SHP77 (cell line): ENCODE measurements at places on chromosomes 6 and 20.
A peak's percentile ranks its signal among the peaks of the same experiment; 100 is the strongest.

GRCh38 chr20:9447182-9447581 is 67.2 kb upstream of the LAMP5 start:
- no peak for DNase-seq

DNA sequence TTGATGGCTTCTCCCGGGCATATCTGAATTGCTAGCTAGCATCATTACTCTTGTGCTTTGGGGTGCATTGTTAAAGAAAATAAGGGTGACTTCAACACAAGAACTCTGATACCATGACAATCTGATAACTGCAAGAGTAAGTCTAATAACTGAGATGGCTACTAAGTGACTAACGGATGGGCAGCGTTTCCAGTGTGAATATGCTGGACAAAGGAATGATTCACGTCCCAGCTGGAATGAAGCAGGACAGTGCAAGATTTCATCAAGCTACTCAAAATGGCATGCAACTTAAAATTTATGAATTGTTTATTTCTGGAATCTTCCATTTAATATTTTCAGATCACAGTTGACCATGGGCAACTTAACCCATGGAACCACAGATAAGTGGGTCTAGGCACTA is 31.7 kb downstream of the MOXD1 start:
- no peak for DNase-seq

DNA sequence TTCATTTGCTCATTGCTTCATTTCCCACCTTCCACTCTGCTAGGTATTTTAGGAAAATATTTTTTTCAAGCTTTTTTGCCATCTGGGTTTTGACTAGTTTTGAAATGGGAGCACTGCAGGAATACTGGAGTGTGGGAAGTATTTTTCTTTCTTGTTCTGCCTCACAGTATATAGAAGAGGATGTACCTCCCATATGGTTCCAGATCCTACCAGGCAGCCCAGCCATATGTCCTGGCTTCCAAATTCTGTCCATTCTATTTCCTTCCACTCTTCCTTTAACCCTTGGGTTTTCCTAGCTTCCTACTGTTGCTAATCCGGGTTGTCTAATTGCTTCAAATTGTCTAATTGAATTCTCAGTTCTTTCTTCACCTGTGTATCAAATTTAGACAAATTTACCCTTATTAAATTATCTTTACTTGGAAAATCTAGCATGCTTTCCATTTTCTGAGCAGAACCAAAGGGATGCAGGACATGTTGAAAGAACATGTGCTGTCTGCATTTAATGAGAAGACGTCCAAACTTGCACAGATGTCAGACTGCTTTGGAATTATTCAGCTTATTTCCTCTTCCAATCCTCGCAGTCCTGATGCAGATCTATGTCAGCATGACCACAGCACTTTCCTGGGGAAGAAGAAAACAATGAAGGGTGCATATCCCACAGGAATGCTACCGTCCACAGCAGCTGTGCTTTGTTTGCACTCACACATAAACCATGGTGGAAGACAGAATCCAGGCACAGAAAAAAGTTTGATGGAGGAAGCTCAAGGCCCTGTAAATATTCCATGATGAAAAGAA is 1273.9 kb upstream of the MAP3K7 start:
- peak; percentile 30 for DNase-seq

DNA sequence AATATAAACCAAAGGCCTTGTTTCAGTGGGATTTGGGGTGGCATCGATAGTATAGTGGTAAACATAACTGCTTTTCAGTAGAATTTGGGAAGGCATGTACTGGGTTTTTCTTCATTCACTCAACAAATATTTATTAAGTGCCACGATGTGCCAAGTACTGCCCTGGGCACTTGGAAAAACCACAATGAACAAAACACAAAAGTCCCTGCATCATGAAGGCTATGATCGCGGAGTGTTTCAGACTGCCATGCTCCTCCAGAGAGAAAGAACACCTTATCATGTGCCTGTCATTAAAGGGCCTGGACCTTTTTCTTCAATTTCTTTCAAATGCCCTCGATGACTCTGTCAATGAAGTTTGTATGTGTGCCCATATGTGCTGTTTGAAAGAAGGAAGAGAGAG is 59.2 kb upstream of the CEP85L start:
- no peak for DNase-seq

GRCh38 chr6:138291849-138292181 is 73.5 kb upstream of the PBOV1 start:
- no peak for DNase-seq

DNA sequence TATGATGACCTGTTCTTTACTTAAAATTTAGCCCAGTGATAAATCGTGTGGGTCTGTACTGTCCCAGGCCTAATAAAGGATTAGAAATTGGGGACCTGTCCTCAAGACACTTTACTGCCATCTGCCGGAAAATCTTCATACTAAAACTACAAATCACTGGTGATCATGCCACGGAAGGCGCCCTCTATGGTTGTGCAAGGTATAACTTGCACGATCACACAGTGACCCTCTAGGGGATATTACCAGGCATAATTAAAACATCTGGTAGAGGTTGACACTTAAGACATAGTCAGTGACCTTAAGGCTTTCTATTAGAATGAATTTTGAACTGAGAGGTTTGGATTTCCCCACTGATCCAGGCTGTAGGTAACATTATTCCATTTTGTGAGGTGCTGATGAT is 172.6 kb downstream of the BMP2 start:
- no peak for DNase-seq

- DNase-seq: no peak
Observed at GRCh38 chr6:168498161-168498843, 57.3 kb downstream of the SMOC2 start.

DNA sequence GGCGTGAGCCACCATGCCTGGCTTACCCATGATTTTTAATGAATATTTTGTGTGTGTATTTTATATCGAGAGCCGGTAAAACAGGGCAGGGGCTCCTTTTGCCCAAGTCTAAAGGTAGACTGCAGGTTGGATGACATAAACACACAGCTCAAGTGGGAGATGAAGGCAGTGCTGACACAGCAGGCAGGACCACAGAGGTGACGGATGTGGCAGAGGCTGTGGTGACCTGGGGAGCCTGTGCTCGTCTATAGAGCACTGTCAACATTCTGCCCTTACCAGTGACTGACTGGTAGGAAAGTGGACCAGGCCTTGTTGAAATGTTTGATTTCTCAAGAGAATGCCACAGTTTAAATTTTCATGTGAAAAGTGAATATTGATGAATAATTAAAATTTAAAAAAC is 137.5 kb downstream of the ZFP64 start:
- no peak for DNase-seq

DNA sequence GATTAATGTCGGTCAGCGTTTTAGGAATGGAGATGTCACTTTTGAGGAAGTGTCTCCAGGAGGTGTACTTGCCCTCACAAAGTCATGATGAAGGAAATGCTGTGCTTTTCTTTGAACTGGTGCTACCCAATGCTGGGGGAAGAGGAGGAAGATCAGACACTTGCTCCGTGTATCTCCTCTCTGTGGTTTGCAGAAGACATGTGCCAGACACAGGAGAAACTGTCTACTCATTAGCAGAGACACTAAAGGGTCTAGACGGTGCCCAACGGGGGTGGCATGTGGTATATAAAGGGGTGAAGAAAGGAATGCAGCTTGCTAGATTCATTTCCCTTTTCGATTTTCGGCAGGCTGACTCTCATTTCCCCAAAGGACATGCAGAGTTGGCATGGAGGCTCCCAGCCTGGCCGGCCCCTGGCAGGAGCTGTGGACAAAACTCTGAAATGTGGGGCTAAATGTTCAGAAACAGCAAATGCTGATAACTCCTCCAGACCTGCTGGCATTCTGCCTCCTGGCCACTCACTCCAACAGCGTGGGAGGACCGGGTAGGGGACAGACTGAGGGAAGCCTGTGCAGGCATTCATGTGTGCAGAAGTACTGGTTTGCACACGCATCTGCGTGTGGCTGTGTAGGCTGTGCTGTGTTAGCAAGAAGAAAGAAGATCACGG is 59.6 kb upstream of the QKI start:
- DNase-seq: no peak

- no peak for DNase-seq
Observed at GRCh38 chr6:145349950-145350510, 385.3 kb downstream of the EPM2A start.

- DNase-seq: no peak
Observed at GRCh38 chr20:34797012-34797995, 28.1 kb downstream of the NCOA6 start.

DNA sequence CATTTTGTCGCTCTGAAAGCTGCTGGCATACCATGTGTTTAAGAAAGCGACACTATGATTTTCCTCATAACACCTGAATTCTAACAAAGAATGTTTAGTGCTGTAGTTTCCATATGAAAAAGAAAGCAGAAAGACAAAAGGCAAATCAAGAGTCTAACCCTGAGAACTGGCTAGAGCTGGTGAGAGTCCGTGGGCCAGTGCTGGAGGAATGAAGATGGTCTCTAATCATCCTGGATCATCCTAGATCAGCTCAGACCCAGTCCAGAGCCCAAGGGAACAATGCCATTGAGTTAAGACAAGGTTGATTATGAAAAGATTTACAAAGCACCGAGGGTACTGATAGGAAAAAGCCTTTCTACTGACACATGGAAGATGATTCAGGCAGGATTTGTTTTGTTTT is 73.0 kb upstream of the MYLIP start:
- no peak for DNase-seq

- no peak for DNase-seq
Observed at GRCh38 chr6:32086661-32087573, 22.2 kb downstream of the TNXB start.
